Ascending aorta (tissue), 2 donors: ENCODE measurements at places on chromosomes 6 and 20.

DNA sequence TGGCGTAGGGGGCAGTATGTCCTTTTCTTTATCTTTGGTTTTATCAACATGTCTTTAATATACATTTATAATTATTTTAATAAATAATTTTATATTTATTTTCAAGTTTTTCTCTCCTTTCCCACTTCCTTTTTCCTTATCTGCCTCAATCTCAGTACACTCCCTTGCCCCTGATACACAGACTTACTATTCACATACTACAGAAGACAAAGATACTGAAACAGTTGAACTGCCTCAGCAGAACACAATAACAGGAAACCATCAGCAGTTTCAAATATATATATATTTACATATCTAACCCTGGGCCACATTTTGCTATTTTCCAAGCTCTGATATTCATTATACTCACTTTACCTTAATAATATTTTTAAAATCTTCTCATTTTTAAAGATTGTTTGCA, 19.8 kb downstream of the IBTK start:
- DNase-seq, result no peak

GRCh38 chr6:85192186-85192585, 257.7 kb upstream of the NT5E start:
- no peak for DNase-seq

DNA sequence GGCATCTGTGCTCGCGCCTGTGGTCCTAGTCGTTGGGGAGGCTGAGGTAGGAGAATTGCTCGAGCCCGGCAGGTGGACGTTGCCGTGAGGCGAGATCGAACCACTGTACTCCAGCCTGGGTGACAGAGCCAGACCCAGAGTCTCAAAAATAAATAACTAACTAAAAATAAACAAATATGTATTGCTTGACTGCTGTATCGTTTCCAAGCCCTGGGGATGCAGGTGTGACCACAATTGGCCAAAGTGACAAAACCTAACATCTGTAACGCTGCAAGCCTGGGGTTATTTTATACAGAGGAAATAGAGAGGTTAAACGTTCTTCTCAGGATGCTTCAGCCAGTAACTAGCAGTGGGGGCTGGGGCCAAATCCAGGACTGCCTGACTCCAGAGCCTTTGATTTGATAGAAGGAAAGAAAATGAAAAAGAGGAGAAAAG, 1.9 kb upstream of the SRSF3 start:
- DNase-seq, result no peak

GRCh38 chr6:360764-361373, 30.7 kb upstream of the IRF4 start:
- DNase-seq, result no peak

GRCh38 chr6:127561660-127562059, 15.3 kb upstream of the C6orf58 start:
- no peak for DNase-seq

- DNase-seq, result no peak
Measured at GRCh38 chr6:107246972-107247615, 131.8 kb upstream of the BEND3 start.

GRCh38 chr20:15756754-15757115, 816.5 kb downstream of the KIF16B start:
- DNase-seq, result no peak

DNA sequence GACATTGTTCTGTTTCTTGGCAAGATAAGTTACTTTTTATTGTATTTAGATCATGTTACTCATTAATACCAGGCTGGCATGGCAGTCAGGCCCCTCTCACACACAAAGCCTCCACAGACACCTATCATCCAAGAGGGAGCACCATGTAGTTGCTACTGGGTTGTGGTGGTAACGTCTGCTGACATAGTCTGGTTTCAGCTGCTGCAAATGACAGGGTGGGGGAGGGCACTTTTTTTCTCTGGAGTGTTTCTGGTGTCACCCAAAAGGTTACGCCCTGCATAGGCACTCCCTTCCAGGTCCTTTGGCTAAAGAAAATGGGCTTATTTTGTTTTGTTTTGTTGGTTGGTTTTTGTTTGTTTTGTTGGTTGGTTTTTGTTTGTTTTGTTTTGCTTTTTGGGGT, 236.4 kb upstream of the RIMS1 start:
- DNase-seq, result no peak

GRCh38 chr20:44460795-44461141, 14.9 kb upstream of the TTPAL start:
- DNase-seq, result no peak

DNA sequence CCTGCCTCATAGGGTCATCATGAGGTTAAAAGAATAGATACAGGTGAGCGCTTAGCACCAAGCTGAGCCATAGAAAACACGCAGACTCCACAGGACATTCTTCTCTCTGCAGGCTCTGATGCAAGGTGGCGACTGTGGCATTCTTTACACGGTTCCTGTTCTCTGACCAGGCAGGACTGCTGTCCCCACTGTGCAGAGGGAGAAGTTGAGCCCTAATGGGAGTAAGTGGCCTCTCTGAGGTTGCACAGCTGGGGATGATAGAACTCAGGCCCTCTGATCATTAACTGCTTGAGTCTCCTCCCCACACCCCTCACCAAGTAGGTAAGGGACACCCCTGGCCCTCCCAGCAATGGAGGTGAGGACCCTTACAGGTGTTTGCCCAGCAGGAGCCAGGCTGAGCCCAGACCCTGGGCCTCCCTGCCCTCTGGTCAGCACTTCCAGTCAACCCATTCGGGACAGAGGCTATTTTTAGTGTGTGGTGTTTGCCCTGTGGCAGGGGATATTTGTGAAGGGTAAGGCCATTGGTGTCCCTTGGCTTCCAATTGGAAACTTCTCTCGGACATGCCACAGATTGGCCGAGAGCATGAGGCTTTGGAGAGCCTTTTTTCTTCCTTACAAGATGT, 116.8 kb downstream of the VEGFA start:
- DNase-seq, result no peak

- DNase-seq, result no peak
Measured at GRCh38 chr20:5654557-5654956, 95.6 kb upstream of the SHLD1 start.

DNA sequence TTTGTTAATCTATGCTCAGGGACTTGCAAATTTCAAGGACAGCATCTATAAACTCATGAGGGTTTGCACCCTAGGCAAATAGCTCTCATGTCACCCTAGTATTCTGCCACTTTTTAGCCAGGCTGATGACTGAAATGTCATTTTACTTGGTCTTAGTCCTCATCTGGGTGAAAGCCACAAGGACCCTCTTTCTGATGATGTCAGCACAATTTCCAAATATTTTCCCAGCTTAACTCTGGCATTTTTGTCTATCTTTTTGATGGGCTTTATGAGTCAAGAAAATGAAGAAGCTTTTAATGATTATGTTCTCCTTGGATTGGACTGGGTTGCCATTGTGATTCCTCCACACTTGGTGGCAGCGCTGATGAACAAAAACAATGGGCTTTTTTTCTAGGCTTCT, 420.1 kb upstream of the BTBD3 start:
- DNase-seq, result no peak

GRCh38 chr6:39223061-39223460, 6.2 kb downstream of the KCNK5 start:
- no peak for DNase-seq

GRCh38 chr20:11193241-11193640, 519.4 kb upstream of the JAG1 start:
- no peak for DNase-seq

- DNase-seq, result no peak
Measured at GRCh38 chr6:53347250-53347920, 1.4 kb downstream of the ELOVL5 start.

- DNase-seq, result no peak
Measured at GRCh38 chr6:165674155-165675029, 11.4 kb upstream of the PDE10A start.

DNA sequence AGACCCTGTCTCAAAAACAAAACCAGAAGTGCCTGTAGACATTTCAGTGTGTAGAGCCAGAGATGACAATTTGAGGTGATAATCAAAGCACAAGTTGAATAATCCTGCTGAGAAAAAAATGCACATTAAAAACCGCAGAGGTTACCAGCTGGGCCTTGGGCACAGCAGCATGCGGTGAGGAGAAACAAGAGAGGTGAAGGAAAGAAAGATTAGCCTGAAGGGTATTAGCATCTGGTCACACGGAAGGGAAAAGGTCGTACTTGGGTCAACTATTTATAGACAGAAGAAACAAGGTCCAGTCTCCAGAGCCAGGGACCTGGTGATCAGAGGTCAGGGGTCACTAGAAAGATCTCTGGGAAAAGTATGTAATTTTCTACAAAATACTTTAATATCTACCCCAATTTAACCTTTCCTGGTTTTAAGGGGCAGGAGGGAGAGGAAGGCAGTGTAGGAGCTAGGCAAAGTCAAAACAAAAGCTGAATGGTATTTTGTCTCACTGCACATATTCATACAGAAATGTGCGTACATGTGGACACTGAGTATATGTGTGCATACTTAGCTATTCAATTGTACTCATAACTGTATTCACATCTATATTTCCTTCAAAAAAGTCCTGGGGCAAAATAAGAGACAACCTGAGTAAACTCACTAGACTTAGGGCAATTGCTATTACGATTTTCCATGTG, 10.1 kb downstream of the MAP7 start:
- DNase-seq, result no peak

DNA sequence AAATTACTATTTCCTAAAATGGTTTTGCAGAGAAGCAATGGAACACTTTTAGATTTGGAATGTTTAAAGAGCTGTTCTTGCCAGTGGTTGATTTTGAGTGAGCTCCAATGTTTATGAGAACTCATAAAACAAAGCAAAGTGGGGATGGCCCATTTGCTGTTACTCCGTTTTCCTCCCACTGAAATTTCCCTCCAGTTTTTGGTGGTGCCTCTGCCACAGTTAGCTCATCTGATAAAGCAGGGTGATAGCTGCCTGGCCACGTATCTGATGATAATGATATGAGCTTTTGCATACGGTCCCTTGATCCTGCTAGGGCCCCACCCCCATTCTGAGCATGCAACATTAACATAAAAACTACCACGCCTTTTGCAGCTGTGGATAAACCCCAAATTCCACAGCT, 10.4 kb downstream of the CD83 start:
- no peak for DNase-seq

DNA sequence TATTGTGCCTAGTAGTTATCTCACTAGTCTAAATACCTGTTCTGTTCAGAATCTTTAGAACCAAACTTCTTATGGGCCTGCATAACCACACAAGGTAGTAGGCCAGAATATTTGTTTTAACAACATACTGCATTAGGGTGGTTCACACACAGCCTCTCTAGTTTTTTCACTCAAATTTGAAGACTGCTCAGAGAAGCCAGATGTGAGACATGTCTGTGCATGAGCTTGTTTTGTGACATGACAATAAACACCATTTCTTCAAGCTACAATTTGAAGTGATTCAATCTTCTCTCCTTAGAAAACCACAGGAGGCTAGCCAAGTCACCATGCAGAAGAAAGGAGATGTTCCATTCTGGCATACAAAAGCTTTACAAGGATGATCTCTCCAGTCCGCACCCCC, 135.6 kb downstream of the MMS22L start:
- no peak for DNase-seq

DNA sequence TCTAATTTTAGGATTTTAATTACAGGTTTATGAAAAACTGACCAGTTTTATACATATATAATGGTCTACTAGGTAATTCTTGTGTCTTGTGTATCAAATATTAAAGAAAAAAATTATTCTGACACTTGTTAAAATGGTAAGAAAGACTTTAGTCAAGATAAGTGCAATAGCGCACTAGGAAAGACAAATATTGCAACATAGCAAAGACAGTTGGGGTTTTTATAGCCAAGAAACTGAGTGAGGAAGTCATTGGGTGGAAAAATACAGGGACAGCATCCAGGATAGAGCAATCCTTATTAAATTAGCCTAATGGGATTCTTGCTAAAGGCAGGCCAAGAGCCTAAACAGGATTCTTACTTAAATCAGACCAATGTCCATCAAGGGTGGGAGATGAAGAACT, 71.1 kb downstream of the ROS1 start:
- no peak for DNase-seq

GRCh38 chr20:51639206-51639832, 96.8 kb upstream of the NFATC2 start:
- DNase-seq, result peak; percentile 71

DNA sequence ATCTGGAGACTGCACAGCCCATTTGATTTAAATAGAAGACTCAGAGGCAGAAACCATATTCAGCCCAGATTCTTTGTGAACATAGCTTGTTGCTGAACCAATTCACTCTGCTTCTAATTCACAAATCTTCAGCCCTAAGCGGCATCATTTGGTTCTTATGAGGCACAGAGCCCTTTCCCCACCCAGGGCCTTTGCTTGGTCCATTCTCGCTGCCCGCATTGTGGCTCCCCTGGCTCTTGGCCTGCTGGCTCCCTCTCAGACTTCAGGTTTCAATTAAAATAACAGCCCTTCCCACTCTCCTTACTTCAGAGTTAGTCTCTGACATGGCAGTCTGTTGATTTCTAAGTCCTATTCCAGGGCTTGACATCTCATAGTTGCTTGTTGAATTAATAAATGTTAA, 9.4 kb upstream of the TMEM14A start:
- DNase-seq, result no peak

GRCh38 chr6:30684386-30685156, 1.9 kb downstream of the PPP1R18 start:
- no peak for DNase-seq

- no peak for DNase-seq
Measured at GRCh38 chr6:167963589-167964057, 33.8 kb upstream of the KIF25 start.

DNA sequence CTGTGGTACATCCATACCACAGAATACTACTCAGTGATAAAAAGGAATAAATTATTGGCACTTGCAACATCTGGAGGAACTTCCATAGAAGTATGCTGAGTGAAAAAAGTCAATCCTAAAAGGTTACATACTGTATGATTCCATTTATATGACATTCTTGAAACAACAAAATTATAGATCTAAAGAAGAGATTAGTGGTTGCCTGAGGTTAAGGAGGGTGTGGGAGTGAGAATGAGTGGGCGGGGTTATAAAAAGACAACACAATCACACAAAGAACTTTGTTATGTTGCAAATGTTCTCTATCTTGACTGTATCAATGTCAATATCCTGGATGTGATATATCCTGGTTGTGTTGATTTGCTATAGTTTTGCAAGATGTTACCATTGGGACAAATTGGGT, 21.2 kb downstream of the SNRPB start:
- no peak for DNase-seq

- no peak for DNase-seq
Measured at GRCh38 chr6:164926686-164927085, 382.7 kb downstream of the C6orf118 start.

GRCh38 chr6:140153703-140154102, 779.3 kb upstream of the CITED2 start:
- no peak for DNase-seq
